CD4-positive, alpha-beta T cell treated with Interleukin-21 for 1 hour (primary cell): ENCODE measurements at places on chromosomes 12 and 14.

DNA sequence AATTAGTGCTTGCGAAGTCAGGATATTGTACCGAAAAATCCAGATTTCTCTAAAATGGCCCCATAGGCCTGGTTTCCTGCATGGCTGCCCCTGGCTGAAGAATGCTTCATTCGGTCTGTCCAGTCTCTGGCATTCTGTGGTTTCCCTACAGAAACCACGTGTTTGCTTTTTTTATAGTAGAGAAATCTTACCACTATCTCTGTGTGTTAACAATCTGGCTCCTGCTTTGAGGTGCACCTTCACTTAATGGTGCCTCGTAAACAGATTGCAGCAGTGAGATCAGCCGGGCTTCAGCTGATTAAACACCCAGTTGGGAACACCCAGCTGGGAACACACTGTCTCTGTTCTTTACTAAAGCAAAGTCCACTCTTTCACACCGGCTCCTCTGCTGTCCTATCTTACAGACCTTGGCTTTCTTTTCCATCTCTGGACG is 6.7 kb upstream of the DNAAF2 start:
- no peak for DNase-seq

DNA sequence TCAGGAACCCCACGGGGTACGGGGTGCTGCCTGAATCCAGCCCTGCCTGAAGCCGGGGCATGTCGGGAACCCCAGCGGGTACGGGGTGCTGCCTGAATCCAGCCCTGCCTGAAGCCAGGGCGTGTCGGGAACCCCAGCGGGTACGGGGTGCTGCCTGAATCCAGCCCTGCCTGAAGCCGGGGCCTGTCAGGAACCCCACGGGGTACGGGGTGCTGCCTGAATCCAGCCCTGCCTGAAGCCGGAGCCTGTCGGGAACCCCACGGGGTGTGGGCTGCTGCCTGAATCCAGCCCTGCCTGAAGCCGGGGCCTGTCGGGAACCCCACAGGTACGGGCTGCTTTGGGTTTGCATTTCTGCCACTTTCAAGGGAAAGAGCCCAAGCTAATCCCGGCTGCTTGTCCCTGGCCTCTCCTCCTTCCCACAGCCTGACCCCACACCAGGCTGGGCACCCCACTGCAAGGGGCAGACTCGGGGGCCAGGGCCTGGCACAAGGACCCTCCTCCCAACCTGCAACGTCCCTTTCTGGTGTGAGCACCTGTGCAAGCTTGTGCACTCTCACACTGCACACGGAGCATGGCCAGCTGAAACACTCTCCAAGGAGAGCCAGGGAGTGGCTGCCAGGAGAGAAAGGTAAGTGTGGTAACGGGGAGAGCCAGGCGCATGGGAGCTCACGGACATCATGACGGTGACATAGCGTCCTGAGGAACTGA is 5.6 kb upstream of the FBRSL1 start:
- no peak for DNase-seq

DNA sequence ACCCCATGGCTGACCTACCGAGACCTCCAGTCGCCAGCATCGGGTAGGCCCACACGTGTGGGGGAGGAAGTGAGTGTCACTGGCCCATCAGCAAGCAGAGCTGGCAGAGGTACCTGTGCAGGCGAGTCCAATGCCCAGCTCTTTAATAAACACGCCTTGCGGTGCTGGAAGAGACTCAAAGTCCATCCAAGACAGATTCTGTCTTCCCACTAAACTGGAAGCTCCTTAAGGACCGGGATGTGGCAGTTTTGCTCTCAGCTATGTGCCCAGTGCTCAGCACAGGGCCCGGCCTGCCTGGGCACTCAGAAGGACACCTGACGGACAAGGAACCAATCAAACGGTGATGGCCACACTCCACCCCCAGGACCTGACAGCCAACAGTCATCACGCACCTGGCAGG is 65.0 kb downstream of the ITPK1 start:
- DNase-seq, result no peak

DNA sequence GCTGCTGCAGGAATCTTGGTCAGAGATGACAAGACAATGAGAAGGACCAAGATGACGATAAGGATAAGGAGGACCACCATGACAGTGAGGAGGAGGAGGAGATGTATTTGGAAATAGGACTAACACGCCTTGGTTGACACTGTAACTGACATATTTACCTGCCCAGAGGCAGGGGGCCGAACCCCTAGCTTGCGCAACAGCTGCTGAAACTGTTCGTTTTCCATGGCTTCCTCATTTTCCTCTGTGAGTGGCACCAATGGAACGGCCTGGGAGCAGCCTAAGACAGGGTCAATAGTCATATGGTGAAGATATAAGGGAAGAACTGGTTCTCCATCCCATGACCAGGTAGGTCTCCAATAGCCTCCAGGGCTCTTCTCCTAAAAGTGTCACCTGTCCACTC is 28.8 kb downstream of the TIMELESS start:
- DNase-seq, result no peak

DNA sequence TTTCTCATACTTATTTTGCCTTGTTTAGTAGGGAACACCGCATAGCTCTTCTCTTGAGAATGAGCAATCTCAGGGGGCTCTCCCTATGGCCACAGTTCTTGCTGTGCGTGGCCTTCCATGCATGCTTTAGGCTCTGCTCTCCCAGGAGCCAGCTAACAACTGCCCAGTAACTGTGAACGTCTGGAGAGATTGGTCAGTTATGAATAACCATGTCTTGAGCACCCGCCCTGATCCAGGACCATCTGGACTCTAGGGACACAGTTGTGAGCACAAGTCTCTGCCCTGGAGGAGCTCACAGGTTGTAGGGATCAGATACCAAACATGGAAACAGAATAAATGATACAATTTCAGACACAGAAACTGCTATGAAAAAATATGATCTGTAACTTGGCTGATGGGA is 12.1 kb downstream of the PSMC1 start:
- no peak for DNase-seq

DNA sequence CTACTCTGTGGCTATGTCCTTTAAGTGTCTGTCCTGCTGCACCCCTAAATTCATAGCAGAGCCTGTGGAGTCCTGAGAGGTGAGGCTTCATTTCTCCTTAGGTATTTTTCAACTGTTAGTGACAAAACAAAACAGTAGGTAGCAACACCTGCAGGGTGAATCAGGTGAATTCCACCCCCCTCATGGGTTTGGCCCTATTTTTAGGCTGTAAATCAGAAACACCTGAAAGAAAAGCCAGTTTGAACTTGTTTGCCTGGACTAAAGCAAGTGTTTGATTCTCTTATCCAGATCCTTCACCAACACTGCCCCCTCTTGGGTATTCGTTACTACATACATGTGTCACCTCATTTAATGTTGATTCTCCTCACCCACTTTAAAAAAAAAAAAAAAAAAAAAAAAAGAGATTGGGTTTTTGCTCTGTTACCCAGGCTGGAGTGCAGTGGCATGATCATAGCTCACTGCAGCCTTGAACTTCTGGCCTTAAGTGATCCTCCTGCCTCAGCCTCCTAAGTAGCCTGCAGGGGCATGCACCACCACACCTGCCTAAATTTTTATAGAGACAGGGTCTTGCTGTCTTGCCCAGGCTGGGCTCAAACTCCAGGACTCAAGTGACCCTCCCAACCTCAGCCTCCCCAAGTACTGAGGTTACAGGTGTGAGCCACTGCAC is 10.3 kb downstream of the TBPL2 start:
- DNase-seq, result peak; percentile 78

- DNase-seq, result no peak
Measured at GRCh38 chr14:100522616-100523099, 64.6 kb downstream of the BEGAIN start.

GRCh38 chr12:124520907-124521306 is 46.5 kb downstream of the NCOR2 start:
- no peak for DNase-seq

DNA sequence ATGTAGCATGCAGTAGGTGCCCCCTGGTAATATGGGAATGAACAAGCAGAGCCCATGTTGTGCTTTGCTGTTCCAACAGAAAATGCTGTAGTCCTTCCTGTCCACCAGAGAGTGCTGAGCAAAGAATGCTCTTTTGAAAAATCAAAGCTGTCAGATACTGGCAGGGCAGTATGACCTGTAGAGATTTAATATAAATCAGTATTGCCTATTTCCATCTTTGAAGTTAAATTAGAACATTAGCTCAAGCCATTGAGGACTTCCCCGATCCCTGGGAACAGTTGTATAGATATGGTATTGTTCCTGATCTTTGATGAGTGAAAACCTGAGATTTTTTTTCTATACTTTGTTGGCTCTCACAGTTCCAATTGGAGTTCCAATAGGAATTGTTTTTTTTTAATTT is 13.0 kb downstream of the TTC8 start:
- no peak for DNase-seq

DNA sequence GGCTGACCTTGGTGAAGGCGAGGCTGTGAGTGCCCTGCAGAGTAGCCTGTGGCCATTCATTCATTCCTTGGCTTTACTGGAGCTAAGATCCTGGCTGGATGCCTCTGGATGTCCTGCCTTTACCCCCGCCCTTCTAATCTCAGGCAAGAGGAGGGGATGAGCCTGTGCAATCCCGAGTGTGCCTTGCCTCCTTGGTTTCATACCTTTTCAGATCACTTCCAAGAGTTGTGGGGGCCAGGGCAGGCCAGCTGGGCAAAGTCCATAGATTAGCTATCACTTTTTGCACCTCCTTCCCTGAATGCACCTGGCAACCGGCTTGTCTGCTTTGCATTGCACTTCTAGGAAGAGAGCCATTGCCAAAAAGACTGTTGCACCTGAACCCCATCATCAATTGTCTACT is 1.5 kb downstream of the VRTN start:
- no peak for DNase-seq

DNA sequence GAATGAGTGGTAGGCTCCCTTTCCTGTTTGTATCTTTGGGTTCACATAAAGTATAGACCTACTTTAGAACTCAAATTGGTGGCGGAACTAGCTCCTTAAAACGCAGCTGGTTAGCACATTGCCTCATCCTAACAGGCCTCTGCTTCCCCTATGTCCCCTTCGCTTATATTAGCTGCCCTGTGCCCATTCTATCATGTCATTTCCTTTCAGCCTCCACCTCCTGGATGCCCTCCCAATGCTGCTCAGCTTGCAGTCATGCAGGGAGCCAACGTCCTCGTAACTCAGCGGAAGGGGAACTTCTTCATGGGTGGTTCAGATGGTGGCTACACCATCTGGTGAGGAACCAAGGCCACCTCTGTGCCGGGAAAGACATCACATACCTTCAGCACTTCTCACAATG is 3.5 kb downstream of the DAZAP2 start:
- peak; percentile 9 for DNase-seq

GRCh38 chr12:132561427-132562156 is 48.8 kb downstream of the LRCOL1 start:
- no peak for DNase-seq

GRCh38 chr12:54701940-54702592 is 53.9 kb upstream of the DCD start:
- peak; percentile 64 for DNase-seq

GRCh38 chr12:53585448-53586125 is 40.6 kb downstream of the ATF7 start:
- DNase-seq, result no peak

GRCh38 chr12:96445691-96446583 is 43.4 kb upstream of the CFAP54 start:
- DNase-seq, result peak; percentile 89

DNA sequence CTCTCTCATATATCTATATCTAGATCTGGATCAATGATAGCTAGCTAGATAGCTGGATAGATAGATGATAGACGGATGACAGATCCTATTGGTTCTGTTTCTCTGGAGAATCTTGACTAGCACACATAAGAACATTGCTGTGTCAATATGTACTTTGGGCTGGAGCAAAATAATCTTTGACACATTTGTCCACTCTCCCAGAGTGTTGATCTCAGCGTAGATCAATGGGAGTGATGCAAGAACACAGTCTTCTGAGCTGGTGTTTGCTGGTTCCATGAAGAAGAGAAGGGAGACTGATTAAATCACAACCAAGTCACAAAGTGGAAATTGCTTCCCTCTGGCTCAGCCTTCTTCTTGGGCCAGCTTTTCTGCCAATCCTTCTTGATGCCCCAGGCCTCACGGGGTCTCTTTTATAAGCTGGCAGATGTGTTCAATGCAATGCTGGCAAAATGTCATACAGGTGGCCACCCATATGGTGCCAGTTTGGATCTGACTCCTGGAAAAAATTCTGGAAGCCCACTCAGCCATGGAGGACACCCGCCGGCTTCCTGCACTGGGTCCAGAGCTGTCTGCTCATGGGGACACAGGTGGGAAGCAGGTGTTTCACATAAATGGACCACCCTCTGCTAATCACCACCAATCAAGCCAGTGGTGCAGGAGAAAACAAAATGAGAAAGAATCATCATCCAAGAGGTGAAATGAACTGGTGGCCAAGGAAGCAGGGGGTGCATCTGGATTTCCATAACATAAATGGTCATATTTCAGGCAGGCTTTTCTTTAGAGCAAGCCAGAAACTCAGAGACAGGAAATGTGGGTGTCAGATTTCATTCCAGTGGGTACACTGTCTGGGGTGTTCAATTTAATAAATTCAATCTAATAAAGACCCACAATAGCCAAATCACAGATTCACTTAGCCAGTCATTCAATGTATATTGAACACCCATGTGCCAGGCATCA is 310.3 kb downstream of the DPF3 start:
- no peak for DNase-seq

DNA sequence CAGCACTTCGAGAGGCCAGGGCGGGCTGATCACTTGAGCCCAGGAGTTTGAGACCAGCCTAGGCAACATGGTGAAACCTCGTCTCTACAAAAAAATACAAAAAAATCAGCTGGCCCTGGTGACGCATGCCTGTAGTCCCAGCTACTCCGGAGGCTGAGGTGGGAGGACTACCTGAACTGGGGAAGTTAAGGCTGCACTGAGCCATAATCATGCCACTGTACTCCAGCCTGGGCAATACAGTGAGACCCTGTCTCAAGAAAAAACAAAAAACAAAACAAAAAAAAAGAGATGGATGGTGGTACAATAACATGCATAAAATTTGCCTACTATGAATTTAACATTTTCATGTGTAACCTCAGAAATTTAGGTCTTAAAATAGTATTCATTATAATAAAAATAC is 2.2 kb downstream of the THAP2 start:
- no peak for DNase-seq

GRCh38 chr12:28217805-28218204 is 27.5 kb downstream of the CCDC91 start:
- no peak for DNase-seq

DNA sequence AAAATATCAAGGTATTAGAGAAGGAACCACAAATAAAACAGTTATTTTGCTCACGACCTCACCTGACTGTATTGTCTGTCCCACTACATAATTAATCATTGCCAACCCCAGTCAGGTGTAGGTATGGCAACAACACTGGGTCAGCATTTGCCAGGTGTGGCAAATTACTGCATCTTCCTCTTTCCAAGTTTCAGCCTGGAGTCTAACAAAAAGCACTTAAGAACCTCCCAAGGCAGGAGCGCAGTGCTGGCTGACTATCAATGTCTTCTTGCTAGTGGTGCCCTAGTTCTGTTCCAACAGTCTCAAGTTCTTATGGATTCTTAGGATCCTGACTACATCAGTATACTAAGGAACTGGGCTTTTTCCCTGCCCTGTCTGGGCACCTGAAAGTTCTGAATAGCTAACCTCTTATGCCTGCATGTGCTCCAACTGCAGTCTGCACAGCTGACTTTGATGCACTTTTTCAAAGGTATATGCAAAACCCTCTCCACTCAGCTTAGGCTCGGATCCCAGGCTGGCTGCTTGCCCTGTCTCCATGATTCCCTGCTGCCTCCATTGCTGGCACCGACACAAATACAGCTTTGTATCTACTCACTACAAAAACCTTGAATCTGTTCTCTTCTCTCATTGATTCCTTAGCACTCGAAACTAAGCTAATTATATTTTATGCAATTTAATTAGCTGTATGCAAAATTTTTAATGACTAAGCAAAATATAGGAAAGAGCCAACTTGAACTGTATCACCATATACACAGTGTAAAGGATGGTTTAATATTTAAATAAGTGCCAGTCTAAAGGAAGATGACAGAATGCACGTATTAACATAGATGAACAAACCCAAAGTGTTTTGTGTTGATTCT is 113.3 kb downstream of the PRKD1 start:
- DNase-seq, result no peak
